ENCODE measurements at places on chromosomes 3 and 15.

GRCh38 chr3:96169111-96169766 lies 645.2 kb upstream of the EPHA6 start:
- no peak for DNase-seq

- no peak for DNase-seq
Measured at GRCh38 chr15:65323071-65323511, 18.6 kb downstream of the RNU5B-1 start.

DNA sequence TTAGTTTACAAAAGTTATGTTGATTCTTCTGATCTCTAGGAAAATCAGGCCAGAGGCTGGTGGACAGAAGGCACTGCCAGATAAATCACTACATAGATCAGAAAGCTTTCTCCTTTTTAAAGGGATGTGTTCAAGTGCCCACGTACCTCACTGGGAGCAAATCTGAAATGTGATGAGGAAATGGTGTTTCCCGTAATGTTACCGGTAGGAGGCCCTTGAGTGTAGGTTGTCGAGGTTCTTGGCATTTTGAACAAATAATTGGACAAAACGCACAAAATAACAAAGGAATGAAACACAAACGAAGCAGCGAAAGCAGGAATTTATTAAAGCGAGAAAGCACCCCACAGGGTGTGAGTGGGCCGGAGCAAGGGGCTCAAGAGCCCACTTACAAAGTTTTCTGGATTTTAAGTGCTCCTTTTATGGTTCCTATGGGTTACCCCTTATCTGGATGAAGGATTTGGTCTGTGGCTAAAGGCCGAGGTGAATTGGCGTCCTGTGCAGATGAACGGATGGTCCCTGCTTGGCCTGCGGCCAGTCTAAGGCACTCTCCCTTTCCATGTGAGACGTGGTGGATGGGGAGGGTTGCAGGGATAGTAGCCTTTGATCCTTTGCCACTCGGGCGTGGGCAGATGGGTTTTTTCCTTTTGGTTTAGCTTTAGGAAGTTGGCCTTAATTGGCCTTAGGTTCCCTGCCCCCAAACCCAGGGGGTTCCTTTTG lies 1.0 kb downstream of the SNX1 start:
- DNase-seq, result no peak

DNA sequence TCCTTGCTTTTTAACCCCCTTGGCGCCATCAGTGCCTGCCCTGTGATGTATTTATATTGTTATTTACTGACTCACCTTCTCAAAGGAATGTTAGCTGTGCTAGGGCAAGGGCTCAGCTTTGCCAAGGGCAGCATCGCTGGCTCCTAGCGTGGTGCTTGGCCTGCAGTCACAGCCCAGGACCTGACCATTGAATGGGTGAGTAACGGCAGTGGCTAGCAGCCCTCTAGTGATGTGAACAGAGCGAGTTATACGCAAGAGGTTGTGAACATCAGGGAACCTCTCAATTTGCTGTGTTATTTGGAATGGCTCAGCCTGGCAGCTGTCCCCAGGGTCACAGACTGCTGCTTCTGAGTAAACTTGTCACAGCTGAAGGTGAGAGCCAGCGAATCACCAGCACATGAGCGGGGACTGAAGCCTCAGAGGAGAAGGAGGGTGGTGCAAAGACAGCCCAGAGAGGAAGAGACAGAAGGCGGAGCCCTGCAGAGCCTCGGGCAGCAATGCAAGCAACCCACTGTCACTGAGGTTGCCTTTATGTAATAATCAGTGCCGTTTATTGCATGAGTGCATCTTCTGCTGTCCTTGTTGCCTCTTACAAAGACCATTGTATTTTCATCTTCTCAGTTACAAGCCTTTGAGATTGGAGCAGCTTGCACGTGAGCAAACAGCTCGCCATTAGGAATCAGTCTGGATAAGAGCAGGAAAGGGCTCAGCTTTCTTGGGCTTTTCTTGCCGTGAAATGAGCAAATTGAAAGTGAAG lies 158.3 kb downstream of the SLCO3A1 start:
- DNase-seq, result no peak

GRCh38 chr15:88810446-88810845 lies 7.2 kb downstream of the ACAN start:
- DNase-seq, result no peak

- DNase-seq, result no peak
Measured at GRCh38 chr3:197253238-197253947, 45.0 kb downstream of the DLG1 start.
